AG09309 (cell line): ENCODE measurements at places on chromosomes 1 and 21.
A peak's percentile ranks its signal among the peaks of the same experiment; 100 is the strongest.

DNA sequence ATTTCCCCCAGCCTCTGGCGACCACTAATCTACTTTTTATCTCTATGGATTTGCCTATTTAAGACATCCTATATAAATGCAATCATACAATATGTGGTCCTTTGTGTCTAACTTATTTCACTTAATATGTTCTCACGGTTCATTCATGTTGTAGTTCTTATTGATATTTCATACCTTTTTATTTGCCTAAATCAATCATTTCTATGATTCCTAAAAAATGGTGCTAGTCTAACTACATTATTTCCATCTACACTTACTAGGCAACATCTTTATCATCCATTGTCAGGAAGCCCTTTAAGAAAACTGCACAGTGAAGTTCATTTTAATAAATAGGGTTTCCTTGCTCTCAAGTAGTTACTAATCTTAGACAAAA is 380 bp upstream of the FBXO28 start:
- DNase-seq: no peak

- DNase-seq: no peak
Observed at GRCh38 chr1:24385160-24385940, 28.2 kb downstream of the STPG1 start.

DNA sequence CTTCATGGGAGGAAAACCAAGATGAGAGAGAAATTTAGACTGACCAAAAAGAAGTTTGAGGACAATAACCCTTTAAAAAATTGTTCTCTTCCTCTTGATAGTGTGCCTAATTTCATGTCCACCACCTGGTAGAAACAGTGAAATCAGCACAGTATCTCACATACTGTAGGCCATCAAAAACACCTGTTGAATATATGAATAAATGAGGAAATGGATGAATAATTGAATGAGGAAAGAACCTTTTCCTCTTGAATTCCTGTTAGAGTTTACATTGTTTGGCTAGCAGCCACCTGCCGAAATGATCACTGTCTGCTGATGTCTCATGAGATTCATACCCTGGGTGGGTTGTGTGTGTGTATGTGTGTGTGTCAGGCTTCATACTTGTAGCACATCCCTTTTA is 198.7 kb upstream of the PBX1 start:
- DNase-seq: no peak

GRCh38 chr1:109816975-109817535 is 53.3 kb upstream of the EPS8L3 start:
- no peak for DNase-seq

DNA sequence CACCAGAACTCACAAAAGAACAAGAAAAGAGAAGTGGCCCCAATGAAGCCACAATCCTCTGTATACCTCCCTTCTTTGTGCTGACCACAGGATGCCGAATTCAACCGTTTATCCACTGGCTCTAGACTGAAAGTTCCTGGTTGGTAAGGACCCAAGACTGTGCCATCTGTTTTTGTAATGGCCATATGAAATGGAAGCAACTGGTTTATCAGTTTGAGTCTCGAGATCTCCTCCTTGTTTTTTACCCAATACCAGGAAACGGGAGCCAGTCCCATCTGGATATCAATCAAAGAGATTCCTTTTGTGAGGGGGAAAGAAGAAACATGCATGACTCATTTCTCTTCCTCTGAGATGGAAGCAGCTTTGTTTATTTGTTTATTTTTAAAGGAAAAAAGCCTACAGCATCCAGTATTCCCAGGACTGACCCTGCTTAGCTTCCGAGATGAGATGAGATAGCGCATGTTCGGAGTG is 32.4 kb upstream of the ZNF124 start:
- no peak for DNase-seq

- DNase-seq: no peak
Observed at GRCh38 chr21:22393324-22393723, 1395.1 kb downstream of the NCAM2 start.

DNA sequence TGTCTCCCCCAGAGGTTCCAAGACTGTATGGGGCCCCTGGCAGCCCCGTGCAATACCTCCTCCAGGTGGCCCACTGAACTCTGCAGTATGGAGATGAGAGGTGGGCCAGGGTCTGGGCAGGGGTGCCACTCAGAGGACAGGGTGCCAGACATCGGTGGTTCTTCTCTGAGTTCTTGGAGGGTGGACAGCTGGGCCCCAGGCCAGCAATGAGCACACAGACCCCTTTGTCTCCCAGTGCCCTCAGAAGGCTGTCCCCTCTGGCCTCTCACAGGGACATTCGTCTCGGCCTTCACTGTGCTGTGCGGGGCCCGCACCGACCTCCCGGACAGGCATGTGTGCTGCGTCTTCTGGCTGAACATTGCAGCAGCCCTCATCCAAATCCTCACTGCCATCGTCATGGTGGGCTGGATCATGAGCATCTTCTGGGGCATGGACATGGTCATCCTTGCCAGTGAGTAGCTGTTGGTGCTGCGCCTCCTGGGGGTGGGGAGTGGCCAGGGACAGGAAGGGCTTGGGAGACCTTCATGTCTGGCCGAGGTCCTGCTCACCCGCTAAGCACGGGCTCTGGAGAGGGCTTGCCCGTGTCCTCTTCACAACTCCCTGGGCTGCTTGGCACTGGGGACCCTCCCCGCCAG is 48.1 kb downstream of the STUM start:
- no peak for DNase-seq

DNA sequence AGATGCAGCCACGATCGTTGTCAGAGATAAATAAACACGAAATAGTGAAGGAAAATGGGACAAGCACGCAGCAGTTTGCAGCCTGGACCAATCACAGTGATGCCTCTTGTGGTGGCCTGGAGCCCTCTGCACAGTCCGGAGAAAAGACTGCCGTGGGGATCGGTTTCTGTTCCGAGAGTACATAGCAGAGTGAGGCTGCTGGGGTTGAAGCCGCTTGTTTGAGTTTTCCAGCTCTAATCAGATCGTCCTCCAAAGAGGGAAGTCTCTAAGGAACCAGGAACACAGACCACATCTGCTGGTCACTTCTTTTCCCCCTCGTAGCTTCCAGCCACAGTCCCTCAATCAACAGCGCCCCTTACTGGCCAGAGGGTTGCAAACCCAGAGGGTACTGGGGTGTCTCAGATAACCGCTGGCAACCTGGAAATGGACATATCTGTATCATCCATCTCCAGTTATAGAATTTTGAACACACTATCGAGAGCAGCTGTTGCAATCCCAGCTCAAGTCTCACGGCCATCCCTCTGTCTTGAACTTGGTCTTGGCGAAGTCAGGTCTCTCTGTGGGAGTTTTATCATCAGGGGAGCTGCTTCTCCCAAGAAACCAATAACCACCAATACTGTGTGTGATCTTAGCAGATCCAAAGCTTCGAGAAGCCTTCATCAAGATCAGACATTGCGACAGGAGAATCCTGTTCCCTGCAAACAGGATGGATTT is 57.4 kb downstream of the OLIG1 start:
- no peak for DNase-seq

GRCh38 chr1:33903210-33903589 is 39.3 kb downstream of the HMGB4 start:
- peak; percentile 20 for DNase-seq

GRCh38 chr1:36203554-36204346 is 20.5 kb upstream of the THRAP3 start:
- DNase-seq: no peak

- no peak for DNase-seq
Observed at GRCh38 chr1:86778569-86779239, 74.3 kb downstream of the SH3GLB1 start.

DNA sequence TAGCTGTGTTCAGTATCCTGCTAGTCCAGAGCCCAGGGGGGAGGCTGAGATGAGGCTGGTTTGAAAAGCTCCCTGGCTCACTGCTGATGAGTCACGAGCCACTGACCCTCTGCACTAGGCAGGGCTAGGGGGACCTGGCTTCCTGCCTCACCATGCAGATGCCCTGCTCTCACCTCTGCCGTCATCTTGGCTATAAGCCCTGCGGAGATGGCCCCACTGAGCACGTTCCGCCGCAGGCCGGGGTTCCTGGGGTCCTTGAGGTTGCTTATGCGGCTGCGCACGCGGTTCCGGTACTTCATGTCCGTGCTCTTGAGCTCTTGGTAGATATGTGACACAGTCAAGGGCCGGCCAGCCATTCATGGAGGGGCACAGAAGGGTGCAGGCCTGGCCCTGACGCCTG is 24.1 kb upstream of the ZNF436 start:
- no peak for DNase-seq

GRCh38 chr1:111602974-111603373 is 16.6 kb upstream of the RAP1A start:
- DNase-seq: no peak

- no peak for DNase-seq
Observed at GRCh38 chr1:61659061-61659460, 65.9 kb downstream of the TM2D1 start.

DNA sequence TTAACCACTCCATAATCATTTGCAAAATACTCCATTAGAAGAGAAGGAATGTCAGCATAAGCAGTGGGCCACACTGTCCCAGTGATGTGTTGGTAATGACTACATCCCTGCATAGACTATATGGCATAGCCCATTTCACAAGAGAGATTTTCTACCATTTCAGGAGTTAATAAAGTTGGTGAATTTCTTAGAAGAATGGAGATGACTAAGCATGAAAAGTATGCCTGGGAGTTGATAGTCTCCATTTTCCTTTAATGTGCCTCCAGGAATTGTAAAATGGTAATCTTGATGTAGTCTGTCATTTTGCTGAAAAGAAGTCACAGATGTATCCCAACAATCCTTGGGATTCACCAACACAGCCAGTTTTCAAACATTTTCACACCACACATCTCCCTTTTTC is 608.8 kb upstream of the CHRM3 start:
- DNase-seq: peak; percentile 13

DNA sequence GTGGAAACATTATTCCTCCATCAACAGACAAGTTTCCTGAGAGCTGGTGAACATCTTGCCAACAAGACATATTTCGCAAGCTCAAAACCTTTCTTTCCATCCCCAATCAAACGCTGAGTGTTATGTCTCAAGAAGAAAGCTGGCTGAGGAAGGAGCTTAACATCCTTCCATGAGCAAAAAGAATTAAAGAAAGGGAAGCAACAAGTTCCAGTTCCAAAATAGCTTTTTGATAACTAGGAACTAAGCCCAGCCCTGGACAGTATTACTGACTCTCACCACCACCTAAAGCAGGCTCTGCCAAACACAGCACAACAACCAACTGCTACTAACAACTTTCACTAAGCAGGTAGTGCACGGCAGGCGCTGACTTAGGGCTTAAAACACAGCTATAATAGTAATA is 50.2 kb downstream of the CAPZB start:
- peak; percentile 75 for DNase-seq

DNA sequence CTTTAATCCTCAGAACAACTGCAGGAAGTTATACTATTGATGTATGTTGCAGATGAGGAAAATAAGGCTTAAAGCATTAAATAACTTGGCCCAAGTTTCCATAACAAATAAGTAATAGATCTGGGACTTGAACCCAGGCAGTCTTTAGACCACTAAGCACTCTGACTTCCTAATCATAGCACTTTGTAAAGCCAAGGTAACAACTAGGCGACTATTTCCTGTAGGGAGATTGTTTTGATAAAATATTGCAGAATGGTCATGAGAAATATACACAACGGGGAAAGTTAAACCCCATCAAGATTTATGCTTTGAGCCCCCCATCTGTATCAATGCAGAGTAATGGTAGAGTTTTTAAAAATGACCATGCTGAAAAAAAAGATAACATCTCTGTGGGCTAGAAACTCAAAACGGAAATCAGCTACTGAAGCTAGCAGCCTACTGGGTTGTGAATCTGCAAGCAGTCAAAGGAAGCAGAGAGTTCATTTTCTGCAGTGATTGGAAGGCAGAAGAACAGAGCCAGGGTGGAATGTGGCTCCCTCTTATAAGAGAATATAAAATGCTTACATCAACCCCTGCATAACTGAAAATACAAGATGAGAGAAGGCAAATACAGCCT is 111.2 kb upstream of the OLIG2 start:
- no peak for DNase-seq

DNA sequence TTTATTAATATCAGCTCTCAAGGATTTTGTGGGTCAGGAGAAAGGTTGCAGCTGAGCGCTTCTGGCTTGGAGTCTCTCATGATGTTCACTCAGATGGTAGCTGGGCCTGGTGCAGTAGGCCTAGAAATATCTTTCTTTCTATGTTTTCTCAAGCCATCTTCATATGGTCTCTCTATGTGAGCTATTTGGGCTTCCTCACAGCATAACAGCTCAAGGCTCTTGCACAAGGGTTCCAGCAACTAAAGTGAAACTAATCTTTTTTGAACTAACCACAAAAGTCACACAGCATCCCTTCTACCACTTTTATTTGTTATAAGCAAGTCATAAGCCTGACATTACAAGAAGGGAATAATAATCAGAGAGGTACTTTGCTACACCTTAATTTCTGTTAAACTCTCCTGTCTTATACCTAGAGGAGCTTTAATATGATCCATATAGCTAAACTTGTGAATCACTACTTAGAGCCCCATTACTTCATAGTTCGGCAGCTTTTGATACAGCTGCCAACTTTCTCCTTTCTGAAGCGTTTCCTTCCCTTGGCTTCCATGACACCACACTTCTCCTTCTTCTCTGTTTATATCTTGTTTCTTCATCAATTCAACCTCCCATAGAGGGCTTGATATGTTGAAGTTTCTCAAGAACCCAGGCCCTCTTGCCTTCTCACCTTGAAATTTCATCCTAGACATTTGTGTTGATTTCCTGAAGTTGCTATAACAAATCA is 720.2 kb downstream of the LTN1 start:
- DNase-seq: peak; percentile 17

GRCh38 chr1:89739013-89739843 is 81.6 kb upstream of the LRRC8D start:
- DNase-seq: no peak

GRCh38 chr1:201734786-201735185 is 94.2 kb upstream of the IPO9 start:
- DNase-seq: no peak
